NCI-H2029 (cell line): ENCODE measurements at places on chromosomes 11 and 22.
A peak's percentile ranks its signal among the peaks of the same experiment; 100 is the strongest.

DNA sequence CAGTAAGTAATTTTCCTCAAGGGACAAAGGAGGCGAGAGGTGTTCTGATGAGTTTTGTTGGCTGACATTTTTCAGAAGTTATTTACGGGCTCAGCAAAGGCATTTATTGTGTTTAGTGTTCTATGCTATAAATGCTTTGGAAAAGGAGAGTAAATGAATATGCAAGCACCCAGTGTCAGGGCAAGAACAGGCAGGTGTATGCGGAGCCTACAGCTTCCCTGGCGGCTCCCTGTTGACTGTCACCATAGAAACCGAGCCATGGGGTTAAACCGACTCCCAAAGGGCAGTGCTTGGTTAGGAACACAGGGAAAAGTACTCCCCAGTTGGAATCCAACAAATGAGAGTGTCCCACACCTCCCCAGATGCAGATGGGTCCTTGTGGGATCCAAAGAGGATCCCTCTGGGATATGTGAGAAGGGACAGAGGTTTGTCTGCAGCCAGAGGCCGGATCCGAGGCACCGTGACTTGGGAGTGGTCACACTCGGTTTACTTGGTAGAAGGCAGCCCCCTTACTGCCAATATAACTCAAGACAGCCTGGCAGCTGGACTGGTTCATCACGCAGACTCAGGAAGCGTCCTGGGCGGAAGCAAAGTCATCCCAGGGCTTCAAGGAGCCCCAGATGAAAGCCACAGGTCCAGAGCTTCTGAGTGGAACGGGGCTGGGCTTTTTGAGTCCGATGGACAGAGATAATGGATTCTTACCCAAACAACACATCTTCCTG, 329.7 kb downstream of the CTTN start:
- no peak for DNase-seq

GRCh38 chr22:31495343-31495742, 993 bp upstream of the SFI1 start:
- DNase-seq, result no peak

- peak; percentile 79 for DNase-seq
Measured at GRCh38 chr11:116610190-116610589, 162.6 kb downstream of the BUD13 start.

GRCh38 chr22:36548606-36549005, 19.6 kb upstream of the EIF3D start:
- DNase-seq, result peak; percentile 22

- DNase-seq, result no peak
Measured at GRCh38 chr11:31045335-31045734, 324.2 kb downstream of the DCDC1 start.

DNA sequence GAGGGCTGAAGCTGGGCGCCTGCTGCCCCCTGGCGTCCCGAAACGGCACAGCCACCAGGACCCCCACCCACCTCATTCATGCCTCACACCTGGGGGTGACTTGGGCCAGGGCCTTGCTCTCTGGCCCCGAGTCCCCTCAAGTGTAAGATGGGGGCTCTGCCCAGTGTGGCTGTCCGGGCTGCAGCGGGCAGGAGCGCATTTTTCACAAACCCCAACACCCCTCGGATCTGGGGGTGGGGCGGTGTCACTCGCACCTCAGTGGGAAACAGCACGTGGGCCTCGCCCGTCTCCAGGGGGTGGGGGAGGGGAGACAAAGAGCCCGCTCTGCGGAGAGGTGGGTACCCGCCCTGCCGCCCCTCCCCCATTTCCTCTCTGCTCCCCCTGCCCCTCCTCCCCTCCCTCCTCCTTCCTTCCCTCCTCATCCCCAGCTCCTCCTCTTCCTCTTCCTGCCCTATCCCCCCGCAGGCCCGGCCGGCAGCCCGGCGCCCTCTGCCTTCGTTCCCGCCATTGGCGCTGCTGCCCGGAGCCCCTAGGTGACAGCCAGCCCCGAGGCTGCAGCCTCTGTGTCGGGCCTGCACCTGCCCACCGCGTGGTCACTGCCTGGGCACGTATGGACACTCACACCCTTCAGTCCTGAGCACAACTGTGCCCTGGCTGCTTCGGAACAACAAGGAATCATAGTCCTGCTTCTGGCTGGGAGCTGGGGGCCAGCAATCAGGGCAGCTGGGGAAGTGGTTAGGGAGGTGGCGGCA, 6.8 kb upstream of the CDKN1C start:
- peak; percentile 56 for DNase-seq

GRCh38 chr22:28369854-28370253, 309.8 kb downstream of the TTC28 start:
- no peak for DNase-seq

GRCh38 chr11:118896472-118896913, 12.8 kb downstream of the CXCR5 start:
- DNase-seq, result no peak

DNA sequence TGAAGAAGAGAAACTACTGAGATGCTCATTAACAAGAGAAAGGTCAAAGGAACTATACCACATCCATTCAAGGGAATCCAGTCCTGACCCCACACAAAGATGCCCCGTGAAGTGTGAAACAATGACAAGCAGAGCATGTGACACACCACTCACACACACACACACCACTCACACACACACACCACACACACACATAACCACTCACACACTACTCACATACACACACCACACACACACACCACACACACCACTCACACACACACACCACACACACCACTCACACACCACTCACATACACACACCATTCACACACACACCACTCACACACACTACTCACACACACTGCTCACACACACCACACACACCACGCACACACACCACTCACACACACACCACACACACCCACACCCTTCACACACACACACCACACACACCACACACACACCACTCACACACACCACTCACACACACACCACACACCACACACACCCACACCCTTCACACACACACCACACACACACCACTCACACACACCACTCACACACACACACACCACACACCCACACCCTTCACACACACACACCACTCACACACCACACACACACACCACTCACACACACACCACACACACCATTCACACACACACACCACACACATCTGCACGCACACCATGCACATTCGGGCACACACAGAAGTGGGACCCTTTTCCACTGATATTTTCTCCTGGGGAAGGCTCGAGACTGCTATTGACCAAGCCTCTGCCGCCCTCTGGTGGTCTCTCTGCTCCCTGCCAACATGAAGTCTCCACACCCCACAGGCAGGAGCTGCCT, 32.0 kb upstream of the COMT start:
- peak; percentile 29 for DNase-seq

- no peak for DNase-seq
Measured at GRCh38 chr11:116720895-116721294, 51.9 kb downstream of the BUD13 start.

DNA sequence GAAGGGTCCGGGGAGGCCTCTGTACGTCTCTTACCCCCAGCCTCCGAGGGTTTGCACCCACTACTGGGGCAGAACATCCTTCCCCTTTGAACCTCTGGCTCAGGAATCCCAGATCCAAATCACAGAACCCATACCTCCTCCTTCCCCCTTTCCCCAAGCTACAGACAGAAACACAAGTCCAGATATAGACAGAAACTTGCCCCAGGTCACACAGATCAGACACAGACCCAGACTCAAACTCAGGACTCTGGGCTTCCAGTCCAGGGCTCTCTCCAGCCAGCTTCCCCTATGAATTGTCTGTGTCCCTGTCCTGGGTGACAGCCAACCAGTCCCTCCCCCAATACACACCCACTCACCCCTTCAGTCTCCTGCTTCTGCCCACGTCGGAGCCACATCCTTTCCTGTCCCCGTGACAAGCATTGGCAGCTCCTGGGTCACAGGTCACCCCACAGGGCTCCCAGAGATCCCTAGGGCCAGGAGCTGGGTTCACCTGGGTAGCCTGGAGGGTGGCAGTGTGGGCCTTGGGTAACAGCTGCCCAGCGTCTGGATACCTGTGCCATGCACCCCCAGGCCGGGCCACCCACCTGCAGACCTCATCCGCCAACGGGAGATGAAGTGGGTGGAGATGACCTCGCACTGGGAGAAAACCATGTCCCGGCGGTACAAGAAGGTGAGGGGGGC, 772 bp downstream of the TBC1D10C start:
- no peak for DNase-seq

DNA sequence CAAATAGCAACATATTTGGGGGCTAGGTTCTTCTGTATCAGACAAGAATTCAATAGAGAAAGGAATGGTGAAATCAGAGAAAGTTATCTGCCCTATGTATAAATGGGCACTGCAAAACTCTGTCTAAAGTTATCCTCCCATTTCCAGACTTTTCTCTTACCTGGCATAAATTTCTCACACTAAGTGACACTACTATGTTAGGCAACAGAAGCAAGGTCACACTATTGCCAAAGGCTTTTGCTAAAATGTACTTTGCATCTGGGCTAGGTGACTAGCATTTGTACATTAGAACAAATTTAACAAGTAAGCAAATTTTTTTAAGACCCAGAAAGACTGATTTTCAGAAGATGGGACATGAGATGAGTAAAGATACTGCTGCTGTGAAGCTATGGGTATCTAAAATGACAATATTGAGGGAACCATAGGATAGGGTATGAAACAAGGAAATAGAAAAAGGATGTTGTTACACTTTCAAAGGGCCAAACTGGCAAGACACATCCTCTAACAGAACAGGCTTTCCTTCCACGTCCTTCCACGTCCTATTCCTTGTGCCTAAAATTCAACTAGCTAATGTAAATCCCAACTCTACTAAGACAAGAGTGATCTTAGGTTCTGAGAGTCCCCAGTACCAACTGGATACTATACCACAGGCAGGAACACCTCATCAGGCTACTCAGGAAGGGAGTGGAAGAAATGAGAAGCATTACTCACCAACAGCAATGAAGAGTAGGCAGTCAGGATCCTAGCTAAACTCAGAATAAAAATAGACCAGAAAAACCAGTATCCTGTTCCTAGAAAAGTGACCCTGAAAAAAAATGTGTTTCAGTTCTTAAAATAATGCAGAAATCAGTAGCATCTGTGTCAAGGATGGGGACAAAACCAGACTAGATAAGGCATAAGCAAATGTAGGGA, 22.6 kb downstream of the GDPD4 start:
- DNase-seq, result no peak

- DNase-seq, result no peak
Measured at GRCh38 chr22:27137871-27138337, 480.5 kb downstream of the MIAT start.

- no peak for DNase-seq
Measured at GRCh38 chr11:69879729-69880005, 60.5 kb upstream of the FGF3 start.

DNA sequence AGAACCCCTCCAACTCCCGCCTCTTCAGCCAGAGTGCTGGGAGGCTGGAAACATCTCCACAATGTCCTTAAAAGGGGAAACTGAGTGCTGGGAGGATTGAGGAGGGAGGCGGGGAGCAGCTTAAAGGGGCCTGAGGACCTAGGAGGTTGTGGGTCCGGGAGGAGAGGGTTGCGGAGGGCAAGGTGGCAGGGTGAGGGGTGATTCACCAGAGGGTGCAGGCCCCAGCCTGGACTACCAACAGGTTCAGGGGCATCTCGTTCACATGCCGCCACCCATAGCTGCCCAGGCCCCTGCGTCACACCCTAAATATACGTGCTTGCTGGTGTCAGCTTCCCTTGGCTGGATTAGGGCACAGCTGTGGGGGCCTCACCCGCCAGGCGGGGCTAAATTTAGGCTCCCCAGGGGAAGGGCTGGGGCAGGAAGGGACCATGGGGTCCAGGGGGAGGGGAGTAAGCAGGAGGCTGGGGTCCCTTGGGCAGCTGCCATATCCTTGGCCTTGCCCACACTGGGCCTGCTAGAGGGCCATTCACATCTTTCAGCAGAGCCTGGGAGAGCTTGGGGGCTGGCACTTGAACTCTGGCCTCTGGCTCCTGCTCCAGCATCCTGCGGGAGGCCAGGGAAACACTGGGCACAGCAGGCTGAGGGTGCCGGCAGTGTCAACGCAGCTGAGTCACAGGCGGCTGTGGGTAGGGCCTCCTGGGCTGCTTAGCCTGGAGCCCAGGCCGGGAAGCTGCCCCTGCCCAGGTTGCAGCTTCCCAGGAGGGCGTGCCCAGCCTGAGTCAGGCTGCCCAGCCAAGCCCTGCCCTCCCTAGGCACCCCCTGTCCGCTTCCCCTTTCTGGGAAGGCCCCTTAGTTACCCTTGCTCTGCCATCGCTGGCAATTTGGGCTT, 1.3 kb downstream of the EHBP1L1 start:
- no peak for DNase-seq

DNA sequence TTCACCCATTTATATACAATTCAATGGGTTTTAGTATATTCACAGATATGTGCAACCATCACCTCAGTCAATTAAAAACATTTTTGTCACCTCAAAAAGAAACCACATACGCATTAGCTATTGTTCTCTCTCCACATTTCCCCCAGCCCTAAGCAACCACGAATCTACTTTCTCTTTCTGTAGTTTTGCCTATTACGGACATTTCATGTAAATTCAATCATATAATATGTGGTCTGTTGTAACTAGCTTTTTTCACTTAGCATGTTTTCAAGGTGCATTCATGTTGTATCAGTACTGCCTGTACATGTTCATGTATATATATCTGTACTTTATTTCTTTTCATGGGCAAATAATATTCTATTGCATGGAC, 104.7 kb upstream of the RRM1 start:
- DNase-seq, result no peak

- DNase-seq, result no peak
Measured at GRCh38 chr11:2107521-2107920, 31.7 kb downstream of the IGF2 start.

- no peak for DNase-seq
Measured at GRCh38 chr22:46774980-46775849, 12.8 kb downstream of the TBC1D22A start.

GRCh38 chr11:110446594-110446993, 16.8 kb downstream of the FDX1 start:
- DNase-seq, result no peak

- DNase-seq, result no peak
Measured at GRCh38 chr11:31903225-31904074, 92.3 kb upstream of the PAX6 start.

DNA sequence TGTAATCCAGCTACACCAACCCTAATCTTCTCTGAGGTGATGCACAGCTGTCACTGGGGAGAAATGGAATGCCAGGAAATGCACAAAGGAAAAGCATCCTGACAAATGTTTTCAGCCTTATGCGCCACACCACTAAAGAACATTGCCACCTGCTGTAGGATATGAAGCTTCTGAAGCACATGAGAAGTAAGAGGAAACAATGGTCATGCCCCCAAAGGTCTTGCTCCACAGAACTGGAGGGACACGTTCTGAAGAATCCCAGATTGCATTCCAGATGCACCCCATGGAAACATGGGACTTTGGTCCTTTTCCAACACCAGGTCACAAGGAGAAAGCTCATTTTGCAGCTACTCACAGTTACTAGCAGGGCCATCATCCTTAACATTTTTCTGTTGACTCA, 48.7 kb upstream of the ZBED5 start:
- DNase-seq, result no peak

- no peak for DNase-seq
Measured at GRCh38 chr11:129209891-129210830, 18.0 kb upstream of the ARHGAP32 start.
